ENCODE measurements at places on chromosomes 12 and 14.
A peak's percentile ranks its signal among the peaks of the same experiment; 100 is the strongest.

- DNase-seq = no peak
These were observed 206.6 kb downstream of the CACNA1C start for GRCh38 chr12:2259369-2259768.

GRCh38 chr14:29216268-29217232, 450.0 kb downstream of the FOXG1 start:
- no peak for DNase-seq

- no peak for DNase-seq
These were observed 57.5 kb upstream of the GARIN2 start for GRCh38 chr14:67131691-67132090.

DNA sequence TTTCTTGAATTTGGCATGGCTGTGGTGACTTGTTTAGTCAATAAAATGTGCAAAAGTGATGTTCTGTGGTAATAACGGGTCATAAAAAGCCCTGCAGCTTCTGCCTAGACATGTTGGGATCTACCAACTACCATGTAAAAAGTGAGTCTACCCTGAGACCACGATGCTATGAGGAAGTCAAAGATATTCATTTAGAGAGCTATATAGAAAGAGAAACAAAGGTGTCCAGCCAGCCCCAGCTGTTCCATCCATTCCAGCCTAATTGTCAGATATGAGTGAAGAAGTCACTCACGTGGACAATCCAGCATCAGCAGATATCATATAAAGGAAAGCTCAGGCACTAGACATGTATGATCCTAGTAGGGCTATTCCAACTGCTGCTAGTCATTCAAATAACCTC, 117.2 kb upstream of the SSTR1 start:
- DNase-seq = no peak

- no peak for DNase-seq
These were observed 5.1 kb downstream of the RNF10 start for GRCh38 chr12:120539303-120539702.

GRCh38 chr12:121611306-121611705, 15.0 kb upstream of the ORAI1 start:
- DNase-seq = peak; percentile 33

- DNase-seq = no peak
These were observed 355.3 kb upstream of the FKBP4 start for GRCh38 chr12:2439332-2440100.

DNA sequence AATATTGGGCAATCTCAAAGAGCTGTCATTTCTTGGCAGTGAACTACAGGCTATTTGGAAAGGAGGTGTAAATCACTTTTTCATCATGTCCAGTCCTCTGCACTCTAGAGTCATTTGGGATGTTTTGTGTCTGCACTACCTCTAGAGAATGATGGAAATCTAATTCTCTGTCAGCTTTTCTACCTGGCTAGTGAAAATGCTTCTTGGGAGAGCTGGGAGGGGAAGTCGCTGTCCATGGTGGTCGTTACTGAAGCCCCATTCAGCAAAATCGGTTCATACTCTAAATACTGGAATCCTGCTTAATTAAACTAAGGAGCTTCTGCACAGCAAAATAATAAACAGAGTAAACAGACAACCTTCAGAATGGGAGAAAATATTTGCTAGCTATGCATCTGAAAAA, 251.8 kb downstream of the APAF1 start:
- no peak for DNase-seq

DNA sequence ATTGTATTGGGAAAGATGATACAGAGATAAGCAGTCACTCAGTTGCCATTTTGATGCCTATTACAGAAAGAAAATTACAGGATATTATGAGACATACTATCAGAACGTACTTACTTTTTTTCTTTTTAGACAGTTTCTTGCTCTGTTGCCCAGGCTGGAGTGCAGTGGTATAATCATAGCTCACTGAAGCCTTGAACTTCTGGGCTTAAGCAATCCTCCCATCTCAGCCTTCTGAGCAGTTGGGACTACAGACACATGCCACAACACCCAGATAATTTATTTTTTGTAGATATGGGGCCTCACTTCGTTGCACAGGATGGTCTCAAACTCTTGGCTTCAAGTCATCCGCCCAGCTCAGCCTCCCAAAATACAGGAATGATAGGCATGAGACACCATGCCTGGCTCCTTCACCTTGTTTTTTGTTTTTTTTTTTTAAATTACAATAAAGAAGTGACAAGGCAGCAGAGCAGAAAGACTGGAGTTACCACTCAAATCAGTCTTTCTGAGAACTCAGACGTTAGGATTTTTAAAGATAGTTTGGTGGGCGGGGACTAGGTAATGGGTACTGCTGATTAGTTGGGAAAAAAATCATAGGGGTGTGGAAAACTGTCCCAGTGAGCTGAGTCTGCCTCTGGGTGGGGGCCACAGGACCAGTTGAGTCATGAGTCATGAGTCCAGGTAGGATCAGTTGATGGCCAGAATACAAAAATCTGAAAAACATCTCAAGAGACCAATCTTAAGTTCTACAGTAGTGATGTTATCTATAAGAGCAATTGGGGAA, 11.5 kb upstream of the CPM start:
- DNase-seq = no peak

DNA sequence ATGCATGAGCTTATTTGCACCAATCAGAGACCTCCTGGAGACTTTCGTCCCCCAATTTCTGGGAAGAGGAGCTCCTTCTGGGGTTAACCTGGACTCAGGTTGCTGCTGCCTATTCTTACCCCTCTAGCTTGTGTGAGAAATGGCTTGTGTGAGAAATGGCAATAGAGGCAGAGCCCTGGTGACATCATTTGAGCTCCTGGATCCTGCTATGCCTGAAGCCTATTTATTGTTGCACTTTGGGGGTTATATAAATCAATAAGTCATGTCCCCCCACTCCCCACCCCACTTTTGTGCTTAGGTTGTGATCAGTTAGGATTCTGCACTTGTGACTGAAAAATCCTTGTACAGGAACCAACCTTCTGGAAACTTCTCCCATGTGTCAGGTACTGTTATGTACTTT, 167.2 kb downstream of the ADCK1 start:
- DNase-seq = no peak

DNA sequence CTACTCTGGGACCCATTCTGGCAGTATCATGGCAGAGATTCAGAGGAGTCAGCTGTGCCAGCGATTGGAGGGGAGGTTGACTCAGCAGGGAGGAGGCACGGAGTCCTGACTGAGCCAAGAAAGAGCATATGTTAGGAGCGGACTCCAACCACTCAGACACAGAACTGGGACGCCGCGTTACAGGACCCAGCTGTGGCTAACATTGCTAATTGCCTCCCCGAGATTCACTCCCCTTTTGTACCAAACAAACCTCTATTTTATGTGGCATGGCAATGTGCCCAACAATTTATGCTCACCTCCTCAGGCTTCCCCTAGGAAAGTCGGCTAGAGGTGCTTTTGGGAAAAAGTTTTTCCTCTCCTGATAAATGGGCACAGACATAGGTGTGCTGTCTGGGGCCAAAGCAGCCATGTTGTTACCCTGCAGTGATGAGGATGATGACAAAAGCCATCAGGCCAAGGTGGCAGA, 15.2 kb upstream of the CLIP1 start:
- DNase-seq = no peak

- DNase-seq = peak; percentile 36
These were observed 14.1 kb upstream of the AMN1 start for GRCh38 chr12:31742891-31743290.

DNA sequence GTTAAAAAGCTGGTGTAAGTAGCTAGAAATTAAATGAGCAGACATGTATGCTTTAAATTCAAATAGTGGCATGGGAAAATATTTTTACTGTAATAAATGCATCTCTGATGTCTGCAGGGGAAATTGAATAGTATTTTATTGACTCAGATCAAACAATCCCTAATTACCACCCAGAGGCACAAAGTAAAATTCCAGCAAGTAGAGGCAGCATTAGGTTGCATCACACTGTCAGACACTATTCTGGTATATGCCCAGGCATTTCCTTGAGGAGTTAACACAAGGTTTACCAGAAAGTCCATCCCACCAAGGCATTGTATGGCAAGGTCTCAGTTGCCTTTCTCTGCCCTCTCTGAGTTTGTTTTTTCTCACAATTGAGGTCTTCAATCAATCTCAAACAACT, 201.6 kb upstream of the KITLG start:
- DNase-seq = no peak

GRCh38 chr12:125295550-125295949, 230.3 kb downstream of the AACS start:
- DNase-seq = no peak

DNA sequence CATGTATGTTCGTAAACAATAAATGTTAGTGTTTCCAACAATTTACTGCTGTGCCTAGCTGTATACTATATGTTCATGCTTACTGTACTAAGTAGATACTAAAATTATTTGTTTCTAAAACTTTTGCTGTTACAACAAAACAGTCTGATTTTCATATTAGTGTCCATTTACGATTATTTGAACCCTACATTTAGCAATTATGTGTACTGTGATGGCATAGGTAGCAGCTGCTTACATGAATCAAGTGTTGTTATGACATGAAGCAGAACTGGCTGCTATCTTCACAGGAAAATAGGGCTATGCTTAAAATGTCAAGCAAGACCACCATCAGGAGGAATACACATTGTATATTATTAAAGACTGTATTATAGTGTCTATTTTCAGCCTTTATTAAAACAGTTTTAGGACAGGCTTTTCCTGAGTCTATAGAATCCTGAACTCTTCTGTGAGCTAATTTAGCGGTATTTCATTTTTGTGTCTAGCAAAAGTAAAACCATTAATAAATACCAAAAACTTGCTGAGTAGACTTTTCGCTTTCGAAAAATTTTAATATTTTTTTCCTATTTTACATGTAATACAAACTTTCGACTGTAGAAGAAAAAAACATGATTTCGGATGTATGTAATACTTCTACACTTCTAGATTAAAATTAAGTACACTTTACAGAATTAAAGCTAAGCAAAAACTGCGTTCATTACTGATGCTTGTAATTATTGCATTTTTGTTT, 1.1 kb upstream of the WDR89 start:
- DNase-seq = no peak

Data from CD4-positive, alpha-beta T cell treated with Interleukin-17A for 1 hour (primary cell).